ENCODE measurements at places on chromosomes 16 and 17.

DNA sequence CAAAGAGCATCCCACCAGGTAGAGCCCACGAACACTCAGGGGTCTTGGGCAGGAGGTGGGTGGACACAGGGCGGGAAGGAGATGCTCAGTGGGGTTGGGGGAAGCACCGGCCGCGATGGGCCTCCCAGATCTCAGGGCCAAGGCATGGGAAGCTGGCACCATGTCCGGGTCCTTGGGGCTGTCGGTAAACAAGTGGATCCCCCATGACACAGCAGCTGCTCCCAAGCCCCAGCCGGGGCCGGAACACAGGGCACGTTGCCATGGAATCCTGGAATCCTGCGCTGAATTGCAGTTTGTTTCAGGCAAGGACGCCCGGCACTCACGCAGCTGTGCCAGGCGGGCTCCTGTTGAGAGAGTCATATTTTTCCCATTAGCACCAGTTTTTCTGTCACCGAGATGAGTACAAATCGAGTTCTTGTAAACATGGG is 23.0 kb upstream of the CHMP6 start:
- DNase-seq: no peak

DNA sequence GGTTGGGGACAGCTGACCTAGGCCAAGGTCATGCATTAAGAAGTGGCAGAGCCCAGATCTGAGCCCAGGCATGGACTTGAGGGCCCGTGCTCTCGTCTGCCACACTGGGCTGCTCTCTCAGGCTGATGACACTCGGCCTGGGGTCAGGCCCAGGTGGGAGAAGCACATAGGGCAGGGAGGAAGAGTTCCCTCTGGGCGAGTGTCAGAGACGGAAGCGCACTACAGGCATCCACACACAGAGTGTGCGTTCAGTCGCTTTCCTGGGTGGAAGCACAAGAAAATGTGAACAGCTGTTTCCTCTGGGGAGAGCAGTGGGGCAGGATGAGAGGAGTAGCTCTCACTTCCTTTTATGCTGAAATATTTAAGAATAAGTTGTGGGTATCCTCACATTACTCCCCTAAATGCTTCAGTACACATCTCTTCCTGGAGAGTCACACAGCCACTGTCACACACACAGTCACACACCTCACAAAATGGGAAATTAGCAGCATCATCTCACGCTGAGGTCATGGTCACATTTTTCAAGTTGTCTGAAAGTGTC is 59.7 kb downstream of the B9D1 start:
- peak; percentile 51 for DNase-seq

DNA sequence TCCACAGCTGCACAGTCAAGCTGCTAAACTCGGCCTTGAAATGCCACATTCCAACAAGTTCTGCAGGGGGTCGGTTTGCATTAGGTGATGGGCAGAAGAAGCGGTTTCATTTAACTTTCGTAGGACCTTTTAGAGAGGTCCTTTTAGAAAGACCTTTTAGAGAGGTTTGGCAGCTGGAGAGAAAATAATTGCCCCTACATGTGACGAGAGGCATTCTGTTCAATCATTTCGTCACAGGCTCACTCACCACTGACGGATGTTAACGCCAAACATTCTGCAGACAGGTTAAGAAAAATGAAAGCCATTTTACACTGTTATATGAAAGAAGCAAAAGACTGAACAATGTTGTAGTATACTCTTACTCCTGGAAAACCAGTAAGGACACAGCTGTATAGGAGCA is 76.5 kb upstream of the ZNF423 start:
- DNase-seq: no peak

GRCh38 chr17:9368631-9369030 is 207.0 kb downstream of the STX8 start:
- DNase-seq: no peak

- DNase-seq: no peak
These were observed 16.5 kb downstream of the HAGH start for GRCh38 chr16:1810106-1810505.

GRCh38 chr16:2500918-2501750 is 12.6 kb upstream of the ATP6V0C start:
- DNase-seq: peak; percentile 84

- DNase-seq: peak; percentile 85
These were observed 80.0 kb downstream of the CDRT15 start for GRCh38 chr17:14156689-14157088.

GRCh38 chr16:10256784-10257641 is 74.8 kb upstream of the GRIN2A start:
- DNase-seq: peak; percentile 43

DNA sequence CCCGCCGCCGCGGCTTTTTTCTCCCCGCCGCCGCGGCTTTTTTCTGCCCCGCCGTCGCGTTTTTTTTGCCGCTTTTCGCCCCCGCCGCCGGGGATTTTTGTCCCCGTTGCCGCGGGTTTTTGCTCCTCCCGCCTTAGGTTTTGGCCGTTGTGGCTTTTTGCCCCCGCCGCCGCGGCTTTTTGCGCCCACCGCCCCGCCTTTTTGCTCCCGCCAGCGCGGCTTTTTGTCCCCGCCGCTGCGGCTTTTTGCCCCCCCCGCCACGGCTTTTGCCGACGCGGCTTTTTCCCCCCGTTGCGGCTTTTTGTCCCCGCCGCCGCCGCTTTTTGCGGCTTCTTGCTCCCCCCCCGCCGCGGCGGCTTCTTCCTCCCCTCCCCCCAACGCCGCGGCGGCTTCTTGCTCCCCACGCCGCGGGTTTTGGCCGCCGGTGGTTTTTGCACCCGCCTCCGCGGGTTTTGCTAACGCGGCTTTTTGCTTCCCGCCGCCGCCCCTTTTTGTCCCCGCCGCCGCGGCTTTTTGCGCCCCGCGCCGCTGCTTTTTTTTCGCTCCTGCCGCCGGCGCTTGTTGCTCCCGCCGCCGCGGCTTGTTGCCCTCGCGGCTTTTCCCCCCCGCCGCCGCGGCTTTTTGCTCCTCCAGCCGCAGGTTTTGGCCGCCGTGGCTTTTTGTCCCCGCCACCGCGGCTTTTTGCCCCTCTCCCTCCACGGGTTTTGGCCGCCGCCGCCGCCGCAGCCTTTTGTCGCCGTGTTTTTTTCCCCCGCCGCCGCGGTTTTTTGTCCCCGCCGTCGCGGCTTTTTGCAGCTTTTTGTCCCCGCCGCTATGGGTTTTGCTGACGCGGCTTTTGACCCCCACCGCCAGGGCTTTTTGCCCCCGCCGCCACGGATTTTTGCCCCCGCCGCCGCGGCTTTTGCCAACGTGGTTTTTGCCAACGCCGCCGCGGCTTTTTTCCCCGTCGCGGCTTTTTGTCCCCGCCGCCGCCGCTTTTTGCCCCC is 150.3 kb downstream of the KCNJ18 start:
- no peak for DNase-seq

GRCh38 chr17:80487511-80487910 is 11.1 kb upstream of the NPTX1 start:
- DNase-seq: no peak

DNA sequence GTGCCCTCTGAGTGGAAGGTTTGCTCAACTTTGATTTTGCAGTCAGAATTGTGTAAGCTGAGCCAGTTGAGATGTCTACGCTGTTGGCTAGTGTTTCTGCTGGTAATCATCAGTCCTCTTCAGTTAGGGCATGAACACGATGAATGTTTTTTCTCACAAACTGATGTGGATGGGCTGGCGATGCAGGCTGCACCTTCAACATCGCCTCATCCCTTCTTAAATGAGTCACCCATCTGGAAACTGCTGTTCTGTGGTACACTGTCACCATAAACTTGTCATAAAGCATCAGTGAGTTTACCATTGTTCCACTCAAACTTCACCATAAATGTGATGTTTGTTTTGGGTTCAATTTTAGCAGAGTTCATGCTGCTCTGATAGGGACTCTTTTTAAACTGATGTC is 8.4 kb downstream of the C16orf95 start:
- DNase-seq: no peak

DNA sequence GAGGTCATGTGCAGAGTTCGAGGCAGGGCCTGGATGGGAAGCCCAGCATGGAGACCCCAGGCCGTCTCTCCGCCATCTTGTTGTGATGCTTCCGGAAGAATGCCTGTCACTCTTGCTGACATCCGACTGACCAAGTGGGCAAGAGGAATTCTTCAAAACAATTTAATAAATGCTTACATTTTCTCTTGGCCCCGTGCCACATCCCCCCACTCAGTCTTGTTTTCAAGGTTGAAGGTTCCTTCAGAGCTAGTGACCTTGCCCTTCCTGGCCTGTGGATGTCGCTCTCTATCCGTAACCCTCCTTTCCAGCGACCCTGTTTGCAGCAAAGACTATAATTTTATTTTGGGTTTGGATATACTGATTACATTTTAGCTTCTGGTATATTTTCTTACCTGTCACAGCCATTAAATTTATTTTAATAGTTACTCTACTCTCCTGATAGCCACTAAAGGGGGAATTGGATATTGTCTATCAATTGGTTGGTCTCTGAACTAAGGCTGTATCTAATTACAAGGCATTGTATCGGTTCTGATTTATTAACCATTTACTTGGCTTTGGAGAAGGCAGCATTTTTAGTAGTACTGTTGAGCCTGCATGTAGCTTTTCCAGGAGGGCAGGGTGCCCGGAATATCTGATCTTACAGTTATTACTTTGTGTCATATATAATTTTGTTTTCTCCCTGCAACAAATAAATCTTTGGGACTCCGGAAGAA is 264.5 kb downstream of the WWOX start:
- DNase-seq: no peak

DNA sequence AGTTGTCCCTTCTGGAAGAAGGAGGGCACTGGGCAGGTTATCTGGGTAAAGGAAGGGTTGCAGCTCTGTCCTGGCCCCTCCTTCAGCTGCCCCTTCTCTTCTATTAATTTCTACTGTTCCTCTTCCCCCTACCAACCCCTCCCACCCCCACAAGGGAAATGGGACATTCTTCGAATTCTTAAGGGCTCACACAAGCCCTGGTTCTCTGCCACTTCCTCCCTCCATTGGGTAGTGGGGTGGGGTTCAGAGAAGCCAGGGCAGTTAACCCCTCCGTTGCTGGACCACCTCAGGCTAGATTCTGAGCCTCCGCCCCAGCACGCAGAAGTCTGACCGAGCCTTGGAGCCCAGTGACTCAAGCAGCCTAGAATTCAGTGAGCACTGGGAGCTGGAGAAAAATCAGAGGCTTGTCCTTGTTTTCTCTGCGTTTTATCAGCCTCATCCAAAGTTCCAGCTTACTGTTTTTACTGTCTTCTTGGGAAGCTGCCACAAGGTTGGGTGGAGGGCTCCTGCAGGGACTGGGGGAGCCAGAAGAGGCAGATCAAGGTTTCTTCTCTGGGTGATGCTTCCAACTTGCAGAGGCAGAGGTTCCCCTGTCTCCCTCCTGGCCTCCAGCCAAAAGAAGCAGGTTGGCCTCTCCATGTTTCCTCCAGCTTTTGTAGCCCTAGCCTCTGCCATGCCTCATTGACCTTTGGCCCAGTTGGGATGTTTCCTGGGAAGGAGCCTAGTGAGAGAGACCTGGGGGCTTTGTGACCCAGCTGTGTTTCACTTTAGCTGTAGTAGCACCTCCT is 10.2 kb downstream of the LASP1 start:
- DNase-seq: peak; percentile 34

GRCh38 chr17:79700592-79700991 is 30.2 kb upstream of the ENPP7 start:
- no peak for DNase-seq

DNA sequence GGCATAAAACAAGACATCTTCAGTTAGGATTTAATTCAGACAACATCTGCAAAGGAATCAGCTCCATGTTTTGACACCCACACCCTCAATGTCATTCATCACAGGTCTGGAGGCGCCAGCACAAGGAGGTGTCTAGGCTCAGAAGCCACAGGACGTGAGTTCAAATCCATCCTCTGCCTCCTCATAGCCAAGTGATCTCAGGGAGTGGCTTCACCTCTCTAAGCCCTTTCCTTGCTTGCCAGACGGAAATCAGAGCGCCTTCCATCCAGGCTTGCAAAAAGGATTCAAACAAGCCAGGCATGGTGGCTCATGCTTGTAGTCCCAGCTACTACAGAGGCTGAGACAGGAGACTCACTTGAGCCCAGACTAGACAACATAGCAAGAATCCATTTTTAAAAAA is 84.6 kb downstream of the GSG1L start:
- no peak for DNase-seq

GRCh38 chr17:20256144-20256543 is 211.2 kb downstream of the LGALS9B start:
- no peak for DNase-seq
